ENCODE measurements at places on chromosomes 16 and 17.

DNA sequence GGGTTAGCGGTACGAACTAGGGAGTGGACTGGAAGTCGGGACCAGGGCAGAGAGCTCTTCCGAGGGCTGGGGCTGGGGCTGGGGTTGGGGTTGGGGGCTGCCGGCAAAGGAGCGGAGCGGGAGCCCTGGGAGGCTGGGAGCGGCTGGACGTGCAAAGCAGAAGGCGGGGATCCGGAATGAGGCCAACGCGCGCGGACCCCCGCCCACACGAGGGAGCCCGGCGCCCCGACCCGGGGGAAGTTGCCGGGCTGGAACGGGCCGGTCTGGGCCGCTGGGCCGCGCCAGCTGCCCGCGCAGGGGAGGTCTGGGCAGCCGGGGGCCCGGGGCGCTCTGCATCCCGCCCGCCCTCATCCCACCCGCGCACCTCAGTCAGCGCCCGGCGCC, 323 bp downstream of the ST3GAL2 start:
- DNase-seq: no peak

GRCh38 chr16:50735629-50736122, 6.2 kb upstream of the CYLD start:
- DNase-seq: no peak

DNA sequence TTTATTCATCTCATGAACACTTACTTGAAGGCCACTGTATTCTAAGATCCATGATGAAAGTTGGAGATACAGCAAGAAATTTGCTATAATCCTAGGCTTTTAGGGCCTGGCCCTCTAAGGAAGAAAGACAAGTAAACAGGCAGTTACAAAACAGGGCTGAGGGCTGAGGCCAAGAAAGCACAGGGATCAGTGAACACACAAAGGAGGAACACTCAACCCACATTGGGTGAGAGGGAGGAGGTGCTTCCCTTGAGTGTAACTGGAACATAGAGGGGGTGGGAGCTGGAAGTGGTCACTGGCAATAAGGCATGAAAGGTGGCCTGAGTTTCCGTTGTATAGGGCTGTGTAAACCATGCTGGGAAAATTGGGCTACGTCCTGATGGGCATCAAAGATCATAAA, 112.2 kb downstream of the ZNF18 start:
- DNase-seq: no peak

GRCh38 chr17:13825526-13826040, 223.9 kb upstream of the HS3ST3A1 start:
- no peak for DNase-seq

GRCh38 chr16:83959656-83960434, 6.8 kb downstream of the OSGIN1 start:
- no peak for DNase-seq

DNA sequence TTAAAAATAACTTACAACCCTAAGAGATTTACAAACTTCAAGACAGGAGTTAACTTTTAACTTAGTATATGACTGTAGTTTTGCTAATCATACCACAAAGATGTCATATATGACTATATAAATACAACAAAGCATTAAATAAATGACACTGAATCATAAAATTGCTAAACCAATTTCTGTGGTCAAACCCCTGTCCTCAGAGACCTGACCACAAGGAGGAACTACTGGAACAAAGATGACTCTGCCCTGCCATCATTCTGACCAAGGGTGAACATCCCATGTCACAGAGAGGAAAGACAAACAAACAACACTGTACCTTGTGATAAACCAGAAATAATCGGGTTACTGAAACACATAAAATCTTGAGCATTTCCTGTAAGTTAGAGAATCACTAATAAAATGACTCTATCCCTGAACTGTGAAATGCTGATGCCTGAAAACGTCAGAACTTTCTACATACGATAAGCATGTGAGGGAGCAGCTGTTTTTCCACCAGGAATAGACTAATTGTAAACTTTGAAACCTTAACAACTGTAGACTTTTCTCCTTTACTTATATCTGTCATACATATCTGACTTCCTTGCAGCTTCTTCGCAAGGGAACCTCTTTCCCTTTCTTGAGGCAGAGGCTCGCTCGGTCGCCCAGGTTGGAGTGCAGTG, 47.9 kb downstream of the WDR59 start:
- no peak for DNase-seq

DNA sequence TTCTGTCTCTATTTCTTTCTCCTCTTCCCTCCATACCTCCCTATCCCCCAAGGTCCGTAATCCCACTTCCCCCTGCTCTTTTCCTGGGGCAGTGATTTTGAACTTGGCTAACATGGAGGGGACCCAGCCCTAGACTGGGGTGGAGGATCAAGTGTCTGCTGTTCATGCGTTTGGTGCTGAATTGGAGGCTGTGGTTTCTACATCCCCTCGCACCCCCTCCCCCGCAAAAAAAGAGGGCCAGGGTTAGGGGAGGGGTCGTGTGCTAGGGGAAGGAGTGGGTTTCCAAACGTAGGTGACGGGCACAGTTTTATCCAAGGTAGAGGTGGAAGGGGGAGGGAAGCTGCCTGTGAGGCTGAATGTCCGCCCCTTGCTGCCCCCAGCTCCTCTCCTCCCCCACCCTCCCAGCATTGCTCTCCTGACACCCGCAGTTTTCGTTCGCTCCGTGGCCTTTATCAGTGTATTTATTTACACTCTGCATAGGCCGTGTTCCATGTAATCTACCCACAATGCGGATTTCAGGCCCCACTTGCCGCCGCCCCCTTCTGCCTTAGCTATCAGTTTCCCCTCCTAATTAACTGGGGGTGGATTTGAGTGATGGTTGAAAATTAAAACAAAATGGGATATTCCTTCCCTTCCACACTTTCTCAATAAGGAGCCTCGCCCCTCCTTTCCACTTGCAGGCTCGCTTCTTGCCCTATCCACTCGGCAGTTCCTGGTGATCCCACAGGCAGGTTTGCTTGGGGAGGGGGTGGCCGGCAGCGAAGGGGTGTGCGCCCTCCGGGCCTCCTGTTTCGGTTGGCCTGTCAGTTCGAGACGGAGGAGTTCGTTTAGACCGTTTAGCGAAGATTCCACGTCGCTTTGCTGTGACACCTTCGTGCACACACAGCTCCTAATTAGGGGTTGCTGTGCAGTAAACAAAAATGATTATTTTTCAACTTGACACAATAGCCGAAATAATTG, 2.0 kb downstream of the GNAO1 start:
- no peak for DNase-seq

GRCh38 chr17:32880671-32881453, 3.9 kb upstream of the MYO1D start:
- no peak for DNase-seq

DNA sequence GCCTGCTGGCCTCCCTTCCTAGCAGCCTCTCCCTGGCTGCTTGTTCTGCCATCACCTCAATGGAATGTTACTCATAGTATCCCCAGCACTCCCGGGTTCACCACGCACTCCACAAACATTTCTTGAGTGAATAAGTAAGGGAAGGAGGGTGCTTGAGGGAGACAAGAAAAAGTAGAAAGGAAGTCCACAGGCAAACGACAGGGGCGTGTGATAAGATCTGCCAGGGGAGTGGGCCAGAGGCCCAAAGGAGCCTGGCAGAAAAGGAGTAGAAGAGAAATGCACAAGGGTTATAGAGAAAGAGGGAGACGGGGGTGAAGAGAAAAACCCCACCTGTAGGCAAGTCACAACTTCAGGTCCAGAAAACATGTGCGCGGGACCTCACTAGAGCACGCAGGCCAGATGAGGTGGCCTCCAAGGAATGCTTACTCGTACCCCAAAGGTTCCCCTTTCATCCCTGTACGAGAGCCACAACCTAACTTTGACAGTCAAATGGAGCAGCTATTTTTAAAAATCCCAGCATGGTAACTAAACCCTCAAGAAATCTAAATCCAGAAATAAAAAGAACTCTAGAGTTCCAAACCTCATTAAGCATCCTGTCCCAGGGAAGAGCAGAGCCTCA, 6.6 kb downstream of the ZDHHC7 start:
- no peak for DNase-seq
